ENCODE measurements at places on chromosomes 5 and 9.

GRCh38 chr5:127386557-127386956 is 96.0 kb downstream of the MEGF10 start:
- no peak for DNase-seq

DNA sequence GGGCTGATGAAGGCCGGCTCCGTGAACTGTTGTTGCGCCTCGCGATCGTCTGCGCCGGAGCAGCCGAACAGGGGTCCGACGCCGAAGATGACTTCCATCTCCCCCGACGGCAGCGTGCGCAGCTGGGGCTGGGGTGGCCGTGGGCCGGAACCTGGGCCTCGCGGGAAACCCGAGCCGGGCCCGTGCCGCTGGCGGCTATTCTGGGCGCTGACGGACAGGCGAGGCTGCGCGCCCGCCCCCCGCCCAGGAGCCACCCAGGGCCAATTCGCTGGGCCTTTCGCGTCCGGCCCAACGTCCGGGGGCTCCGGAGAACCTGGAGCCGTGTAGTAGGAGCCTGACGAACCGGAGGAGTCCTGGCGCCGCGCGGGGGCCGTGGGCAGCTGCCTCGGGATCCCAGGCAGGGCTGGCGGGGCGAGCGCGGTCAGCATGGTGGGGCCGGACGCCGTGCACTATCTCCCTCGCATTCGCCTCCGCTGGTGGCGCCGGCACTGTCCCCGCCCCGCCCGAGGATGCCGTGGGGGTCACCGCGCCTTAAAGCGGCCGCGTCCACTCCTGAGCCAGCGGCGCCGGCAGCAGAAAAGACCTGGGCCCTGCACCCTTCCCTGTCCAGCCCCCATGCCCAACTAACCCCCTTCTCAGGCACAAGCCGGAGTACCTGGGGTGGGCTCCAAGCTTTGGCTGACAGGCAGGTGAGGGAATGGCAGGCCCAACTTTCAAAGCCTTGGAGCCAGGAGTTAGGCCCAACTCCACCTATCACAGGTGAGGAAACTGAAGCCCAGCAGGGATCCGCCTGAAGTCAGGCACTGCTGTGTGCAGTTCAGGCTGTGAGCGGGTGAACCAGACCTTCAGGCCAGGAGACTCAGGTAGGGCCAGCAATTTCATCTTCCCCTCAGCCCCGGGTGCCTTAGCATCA is at the start of gene PROB1:
TSS of gene PROB1 (minus strand) at position 451 of the 913 bp plus-strand sequence. CDS start at position 428, 23 bp downstream.
- no peak for DNase-seq

DNA sequence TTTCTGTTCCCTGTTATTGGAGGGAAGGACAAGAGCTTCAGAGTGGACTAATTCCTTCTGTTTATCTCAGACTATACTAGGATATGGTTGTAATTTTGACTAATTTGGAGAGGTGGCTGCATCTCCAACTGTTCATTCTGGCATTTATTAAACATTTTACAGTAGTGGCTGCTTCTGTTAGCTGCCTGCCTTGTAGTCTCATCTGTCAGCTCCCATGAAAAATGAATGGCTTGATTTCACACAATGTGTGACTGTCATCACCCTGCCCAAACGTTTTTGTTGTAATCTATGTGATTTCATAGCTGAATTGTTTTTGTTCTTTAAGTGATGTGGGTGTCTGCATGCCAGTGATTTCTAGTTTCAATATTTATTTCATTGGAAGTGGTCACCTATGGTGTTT is 459.4 kb upstream of the PTPRD start:
- no peak for DNase-seq

GRCh38 chr5:57436586-57436985 is 46.0 kb downstream of the ACTBL2 start:
- DNase-seq, result no peak

DNA sequence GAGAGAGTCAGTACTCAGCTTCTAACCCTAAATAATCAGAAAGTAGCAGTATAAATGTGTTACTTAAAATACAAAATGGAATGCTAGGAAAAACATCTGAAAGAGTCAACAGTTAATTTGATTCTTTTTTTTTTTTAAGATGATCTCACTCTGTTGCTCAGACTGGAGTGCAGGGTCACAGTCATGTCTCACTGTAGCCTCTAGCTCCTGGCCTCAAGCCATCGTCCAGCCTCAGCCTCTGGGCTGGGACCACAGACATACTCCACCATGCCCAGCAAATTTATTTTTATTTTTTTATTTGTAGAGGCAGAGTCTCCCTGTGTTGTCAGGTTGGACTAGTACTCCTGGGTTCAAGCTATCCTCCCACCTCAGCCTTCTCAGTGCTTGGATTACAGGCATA is 424.9 kb downstream of the IRX2 start:
- DNase-seq, result no peak

- peak; percentile 43 for DNase-seq
Measured at GRCh38 chr5:137036640-137037039, 462.5 kb downstream of the SPOCK1 start.

All from iPS-NIHi11 (cell line).